ENCODE measurements at places on chromosomes 11 and 22. TPM values are rescaled to one million over a fixed set of nuclear protein-coding genes. Genes with fewer than 3 reads are reported as not detected.

WNT7B gene
- 82.1 TPM for total RNA-seq

OR4D5 gene
- total RNA-seq = not detected

E2F8 gene
- total RNA-seq = 6.0 TPM

OR6A2 gene
- not detected for total RNA-seq

PNPLA5 gene
- not detected for total RNA-seq

FAM227A gene
- 0.80 TPM for total RNA-seq

PHF21A gene
- 16.0 TPM for total RNA-seq

KDM4D gene
- 0.40 TPM for total RNA-seq

FGF19 gene
- total RNA-seq = 0.09 TPM

SNX32 gene
- total RNA-seq = not detected

OR56A1 gene
- not detected for total RNA-seq

UPK3A gene
- not detected for total RNA-seq

RAB36 gene
- 7.5 TPM for total RNA-seq

HOATZ gene
- not detected for total RNA-seq

CYTH4 gene
- 0.76 TPM for total RNA-seq

BARX2 gene
- not detected for total RNA-seq

KRTAP5-11 gene
- total RNA-seq = not detected

OTOG gene
- total RNA-seq = not detected

ACR gene
- total RNA-seq = not detected

OR8D4 gene
- not detected for total RNA-seq

WT1 gene
- 5.5 TPM for total RNA-seq

HBE1 gene
- total RNA-seq = not detected

RASGRP2 gene
- total RNA-seq = 0.88 TPM

OR52I2 gene
- not detected for total RNA-seq

FAT3 gene
- 0.27 TPM for total RNA-seq

CBLIF gene
- not detected for total RNA-seq

IFITM5 gene
- total RNA-seq = not detected

NFAM1 gene
- total RNA-seq = 0.02 TPM

PATE4 gene
- not detected for total RNA-seq

CCND1 gene
- 221 TPM for total RNA-seq

LRRC10B gene
- 0.11 TPM for total RNA-seq

CNTN5 gene
- not detected for total RNA-seq

ENTHD1 gene
- total RNA-seq = not detected

CSRP3 gene
- not detected for total RNA-seq

FGF4 gene
- not detected for total RNA-seq

C11orf52 gene
- total RNA-seq = not detected

BATF2 gene
- total RNA-seq = 0.98 TPM

SLC22A8 gene
- not detected for total RNA-seq

CDC42BPG gene
- 1.7 TPM for total RNA-seq

RAG1 gene
- total RNA-seq = not detected

MUC5AC gene
- 2.7 TPM for total RNA-seq

ZP1 gene
- 0.38 TPM for total RNA-seq

CALCA gene
- 0.35 TPM for total RNA-seq

AIFM3 gene
- total RNA-seq = 4.5 TPM

RAB39A gene
- total RNA-seq = 0.53 TPM

TBC1D22A gene
- total RNA-seq = 8.9 TPM

SLC22A9 gene
- total RNA-seq = not detected

MYBPC3 gene
- total RNA-seq = 0.09 TPM

FXYD6 gene
- total RNA-seq = 0.32 TPM

CATSPER1 gene
- 1.2 TPM for total RNA-seq

FOLH1 gene
- total RNA-seq = not detected
